ENCODE measurements at places on chromosomes 4 and X.

DNA sequence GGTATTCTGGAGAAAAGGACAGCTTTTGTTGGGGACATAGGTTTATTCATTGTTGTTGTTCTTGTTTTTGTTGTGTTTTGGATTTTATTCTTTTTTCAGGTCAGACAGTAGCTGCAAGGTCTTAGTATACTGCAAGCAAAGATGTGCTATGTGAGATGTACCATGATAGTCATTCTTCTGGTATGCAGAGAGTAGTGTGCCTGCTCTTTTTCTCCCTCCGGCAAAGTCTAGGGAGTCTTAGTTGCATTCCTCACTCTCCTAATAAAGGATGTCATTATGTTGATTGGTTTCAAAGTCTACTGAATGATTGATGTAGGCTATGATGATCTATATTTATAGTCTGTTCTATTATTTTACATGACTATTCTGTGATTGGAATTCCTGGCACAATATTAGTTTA lies 119.9 kb upstream of the POF1B start:
- DNase-seq, result no peak

GRCh38 chrX:155682834-155683233 lies 70.1 kb upstream of the TMLHE start:
- DNase-seq, result no peak

DNA sequence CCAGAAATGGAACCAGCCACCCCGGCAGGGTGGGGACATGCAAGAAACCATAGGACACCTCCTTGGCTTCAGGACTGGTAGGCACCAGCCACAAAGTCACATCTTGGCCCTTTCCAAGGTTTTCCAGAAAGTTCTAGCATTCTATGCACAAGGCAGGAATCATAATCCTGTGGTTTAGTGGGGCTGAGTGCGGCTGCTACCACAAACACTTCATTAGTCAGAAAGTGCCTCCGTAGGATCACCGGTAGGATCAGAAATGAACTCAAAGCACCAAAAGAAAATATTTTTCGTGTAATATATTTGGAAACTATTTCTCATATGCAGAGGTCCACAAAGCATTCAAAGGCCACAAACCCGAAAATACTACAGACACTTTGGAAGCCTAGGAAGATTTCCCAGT lies 191.7 kb downstream of the PTTG2 start:
- no peak for DNase-seq

DNA sequence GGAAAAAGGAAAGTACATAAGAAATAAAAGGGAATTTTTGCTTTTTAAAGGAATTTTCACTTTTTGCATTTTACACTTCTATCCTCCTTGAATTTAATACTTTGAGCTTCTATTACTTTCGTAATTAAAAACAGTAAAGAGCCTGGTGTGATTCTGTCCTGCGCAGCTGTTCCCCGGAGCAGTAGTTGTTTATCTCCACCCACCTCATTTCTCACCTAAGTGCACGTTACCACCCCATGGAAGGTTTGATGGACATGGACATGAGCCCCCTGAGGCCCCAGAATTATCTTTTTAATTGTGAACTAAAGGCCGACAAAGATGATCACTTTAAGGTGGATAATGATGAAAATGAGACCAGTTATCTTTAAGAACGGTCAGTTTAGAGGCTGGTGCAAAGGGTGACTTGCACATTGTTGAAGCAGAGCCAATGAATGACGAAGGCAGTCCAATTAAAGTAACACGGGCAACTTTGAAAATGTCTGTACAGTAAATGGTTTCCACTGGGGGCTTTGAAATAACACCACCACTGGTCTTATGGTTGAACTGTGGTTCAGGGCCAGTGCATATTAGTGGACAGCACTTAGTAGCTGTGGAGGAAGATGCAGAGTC lies 52.1 kb upstream of the TEX13D start:
- no peak for DNase-seq

- DNase-seq, result no peak
Observed at GRCh38 chr4:188109157-188109755, at the start of gene TRIML2. TSS of gene TRIML2 (minus strand) at chr4:188109603. CDS start at chr4:188105368, 4,235 bp downstream.

DNA sequence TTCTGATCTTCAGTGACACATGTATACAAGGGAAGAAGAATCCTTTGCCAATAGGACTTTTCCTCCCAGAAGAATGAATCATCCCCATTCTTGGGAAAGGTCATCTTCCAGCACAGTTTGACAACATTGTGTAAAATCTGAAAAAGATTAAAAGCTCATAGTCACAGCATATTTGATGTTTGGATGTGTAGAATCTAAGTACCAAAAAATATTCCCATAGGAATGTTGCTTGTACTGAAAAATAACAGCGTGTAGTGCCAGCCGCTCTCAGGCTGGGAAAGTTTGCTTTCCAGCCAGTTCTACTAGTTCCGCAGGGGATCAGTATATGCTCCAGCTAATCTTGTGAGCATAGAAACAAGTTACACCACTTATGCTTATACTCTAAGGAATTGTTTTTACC lies 74.7 kb upstream of the IL13RA1 start:
- no peak for DNase-seq

DNA sequence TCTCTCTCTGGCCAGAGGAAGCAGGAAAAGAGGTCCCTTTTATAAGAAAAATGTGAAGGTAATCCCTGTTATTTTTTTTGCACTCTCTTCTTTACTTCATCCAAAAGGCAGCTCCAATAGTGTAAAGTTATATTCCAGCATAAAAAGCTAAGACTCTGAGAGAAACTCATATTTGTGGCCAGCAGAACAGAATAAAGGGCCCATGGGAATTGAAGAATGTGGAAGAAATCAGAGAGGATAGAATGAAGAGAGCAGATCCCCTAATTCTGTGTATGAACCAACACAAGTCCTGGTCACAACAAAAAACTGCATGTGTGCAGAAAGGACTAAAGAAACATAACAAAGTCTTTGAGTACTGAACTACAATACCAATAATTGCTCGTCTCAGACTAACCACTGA lies 22.3 kb downstream of the RPS6KA6 start:
- DNase-seq, result no peak

- DNase-seq, result no peak
Observed at GRCh38 chr4:7973545-7973981, 33.9 kb upstream of the AFAP1 start.

DNA sequence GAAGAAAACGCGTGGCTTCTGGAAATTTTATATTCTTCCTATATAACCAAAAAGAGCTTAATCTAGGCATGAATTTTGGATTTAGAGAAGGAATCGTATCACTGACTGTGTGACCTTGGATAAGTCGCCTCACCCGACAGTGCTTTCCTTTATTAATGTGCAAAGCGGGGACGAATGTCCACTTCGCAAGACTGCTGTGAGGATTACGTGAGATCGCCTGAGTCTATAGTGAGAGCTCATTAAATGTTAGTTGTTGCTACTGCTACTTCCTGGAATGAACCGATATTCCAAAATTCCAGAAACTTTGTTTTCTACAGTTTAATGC lies 448 bp upstream of the TBC1D8B start:
- DNase-seq, result no peak

DNA sequence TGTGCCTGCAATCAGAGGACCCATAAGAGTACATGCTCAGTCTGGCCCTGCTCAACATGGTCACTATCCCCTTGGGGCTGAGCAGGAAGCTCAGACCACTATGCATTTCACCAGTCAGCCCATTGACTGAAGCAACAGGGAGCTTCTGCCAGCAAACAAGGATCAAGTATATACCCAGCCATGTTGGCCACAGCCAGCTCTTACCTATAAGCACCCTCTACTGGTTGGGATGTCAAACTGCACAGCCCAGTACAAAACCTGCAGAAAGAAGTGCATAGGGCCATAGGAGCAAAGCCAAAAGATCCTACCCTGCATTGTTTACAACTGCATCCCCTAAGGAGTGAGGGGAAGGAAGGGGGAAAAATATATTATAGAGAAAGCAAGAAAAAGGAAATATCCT lies 214.4 kb upstream of the CPEB2 start:
- no peak for DNase-seq

DNA sequence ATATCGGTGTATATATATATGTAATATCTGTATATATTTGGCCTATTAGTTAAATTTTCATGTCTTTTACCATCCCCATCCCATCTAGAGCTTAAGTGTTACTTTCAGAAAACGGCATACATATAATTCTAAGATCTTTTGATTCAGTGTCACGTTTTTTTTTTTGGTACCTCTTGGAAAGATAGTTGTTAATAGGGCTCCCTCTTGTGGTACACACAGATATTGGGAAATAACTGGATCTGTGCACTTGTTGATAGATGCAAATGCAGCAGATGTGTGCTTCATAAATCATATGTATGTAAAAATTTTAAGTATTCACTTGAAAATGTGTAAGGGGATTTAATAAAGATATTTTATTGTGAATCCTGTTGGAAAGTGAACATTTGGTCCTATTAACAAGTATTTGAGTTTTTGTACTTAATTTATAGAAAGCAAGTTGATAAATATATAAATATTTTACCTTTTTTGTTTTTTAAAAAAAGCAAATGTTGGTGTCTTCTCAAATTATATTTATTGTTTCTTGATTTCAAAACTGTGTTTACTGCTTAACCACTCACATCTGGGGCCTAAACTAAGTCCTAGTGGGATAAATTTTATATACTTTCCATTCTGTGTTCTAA lies 74.7 kb downstream of the PAQR3 start:
- DNase-seq, result no peak

DNA sequence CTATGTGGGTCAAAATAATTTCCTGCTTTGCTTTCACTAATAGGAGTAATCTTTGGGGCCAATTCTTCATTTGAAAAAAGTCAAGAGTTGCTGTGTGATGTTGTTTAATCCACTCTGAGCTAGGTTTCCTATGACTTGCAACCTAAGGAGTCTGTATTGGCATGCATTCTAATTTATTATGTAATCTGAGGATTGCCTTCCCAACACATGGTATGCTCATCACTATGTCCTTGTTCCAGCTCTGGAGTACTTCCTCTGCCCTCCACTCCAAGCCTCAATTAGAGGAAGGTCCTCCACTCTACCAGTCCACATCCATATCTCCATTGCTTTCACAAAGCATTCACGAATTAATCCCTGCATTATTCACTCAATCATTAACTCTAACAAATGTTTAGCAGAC lies 56.1 kb downstream of the PPP3CA start:
- DNase-seq, result no peak

DNA sequence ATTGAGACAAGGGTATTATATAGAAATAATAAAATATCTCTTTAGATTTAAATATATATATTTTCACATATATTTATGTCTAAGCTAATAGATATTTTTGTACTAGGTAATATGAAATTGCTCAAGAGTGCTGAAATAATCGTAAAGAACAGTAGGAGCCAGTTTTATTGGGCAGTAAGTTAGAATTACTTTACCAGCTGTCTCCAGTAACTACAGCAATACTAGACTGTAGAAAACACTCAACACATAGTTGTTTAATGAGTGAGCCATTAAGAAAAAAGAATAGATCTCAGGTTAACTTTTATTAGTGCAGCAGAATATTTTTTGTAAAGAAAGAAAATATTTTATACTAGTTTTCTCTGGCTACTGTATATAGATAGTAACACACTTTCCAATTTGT lies 715.2 kb downstream of the TRIML1 start:
- DNase-seq, result no peak

DNA sequence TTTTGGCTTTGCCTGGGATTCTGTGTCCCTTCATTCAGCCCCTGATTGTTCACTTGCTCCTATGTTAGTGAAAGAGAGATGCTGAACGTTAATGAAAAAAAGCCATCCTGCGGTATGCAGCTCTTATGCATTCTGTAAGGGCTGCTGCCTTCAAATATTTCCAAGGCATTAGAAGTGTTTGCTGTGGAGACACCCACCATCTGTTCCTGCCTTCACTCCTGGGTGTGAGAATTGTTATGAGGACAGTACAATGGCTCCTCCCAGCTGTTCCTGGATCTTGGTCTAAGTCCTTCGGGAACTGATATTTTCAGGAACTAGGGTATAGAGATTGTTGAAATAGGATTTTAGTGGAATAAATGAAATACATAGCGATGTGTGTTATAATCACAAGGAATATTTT lies 427.1 kb upstream of the FAM47C start:
- no peak for DNase-seq

DNA sequence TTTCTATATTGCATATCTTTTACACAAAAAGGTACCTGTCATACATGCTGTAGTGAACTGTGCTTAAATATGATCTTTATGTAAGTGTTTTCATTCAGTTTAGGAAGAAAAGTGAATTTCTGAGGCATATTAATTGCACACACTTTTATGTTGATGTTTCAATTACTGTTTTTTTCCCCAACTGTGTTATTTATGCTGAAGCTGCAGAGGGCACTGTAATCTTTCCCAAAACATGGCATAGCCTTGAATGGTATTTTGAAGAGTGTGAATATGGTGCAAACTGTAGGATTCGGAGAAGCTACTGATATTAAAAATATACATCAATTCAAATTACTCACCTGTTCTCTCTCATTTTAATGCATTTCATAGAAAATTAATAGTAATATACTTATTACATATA lies 6.0 kb upstream of the CENPE start:
- no peak for DNase-seq

DNA sequence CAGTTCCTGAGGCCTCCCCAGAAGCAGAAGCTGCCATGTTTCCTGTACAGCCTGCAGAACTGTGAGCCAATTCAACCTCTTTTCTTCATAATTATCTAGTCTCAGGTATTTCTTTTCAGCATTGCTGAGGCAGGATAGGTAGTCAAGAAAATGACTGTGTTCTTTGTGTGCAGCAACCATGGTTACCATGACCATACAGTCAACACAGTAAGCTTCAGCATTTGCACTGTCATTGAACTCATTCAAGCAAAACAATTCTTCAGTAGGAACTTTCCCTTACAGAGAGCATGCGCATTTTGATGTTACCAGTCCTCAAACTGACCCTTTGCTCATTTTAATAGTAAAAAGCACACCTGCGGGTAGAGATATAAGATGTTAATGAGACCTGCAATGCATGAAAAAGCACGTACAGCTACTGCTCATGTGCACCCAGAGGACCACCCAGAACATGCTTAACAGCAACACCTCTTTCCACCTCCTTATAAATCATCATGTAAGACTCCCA lies 180.8 kb downstream of the PRKX start:
- no peak for DNase-seq

DNA sequence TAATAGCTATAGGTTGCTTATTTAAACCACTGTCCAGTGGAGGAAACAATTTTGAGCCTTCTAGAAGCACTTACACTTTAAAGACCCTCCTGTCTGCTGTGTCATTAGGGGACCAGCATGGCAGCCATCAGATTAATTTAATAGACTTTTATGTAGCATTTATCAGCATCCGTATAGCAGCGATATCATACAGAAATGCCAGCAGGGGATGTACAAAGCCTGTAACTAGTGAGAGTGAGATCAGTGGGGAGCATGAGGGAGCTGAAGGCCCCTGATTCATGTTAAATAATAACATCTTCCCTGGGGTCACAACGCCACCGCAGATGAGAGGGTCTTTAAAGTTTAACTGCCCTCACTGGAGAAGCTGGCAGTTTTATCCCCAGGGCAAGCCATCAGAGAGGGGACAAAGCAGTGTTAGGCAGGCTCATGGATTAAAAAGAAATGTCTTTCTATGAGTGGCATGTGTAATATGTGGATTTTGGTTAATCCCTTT lies 144.7 kb downstream of the PDGFRA start:
- DNase-seq, result no peak

Data from activated CD8-positive, alpha-beta memory T cell treated with anti-CD3 and anti-CD28 coated beads for 1 hour (primary cell).